ENCODE measurements at places on chromosomes 2 and 18.

DNA sequence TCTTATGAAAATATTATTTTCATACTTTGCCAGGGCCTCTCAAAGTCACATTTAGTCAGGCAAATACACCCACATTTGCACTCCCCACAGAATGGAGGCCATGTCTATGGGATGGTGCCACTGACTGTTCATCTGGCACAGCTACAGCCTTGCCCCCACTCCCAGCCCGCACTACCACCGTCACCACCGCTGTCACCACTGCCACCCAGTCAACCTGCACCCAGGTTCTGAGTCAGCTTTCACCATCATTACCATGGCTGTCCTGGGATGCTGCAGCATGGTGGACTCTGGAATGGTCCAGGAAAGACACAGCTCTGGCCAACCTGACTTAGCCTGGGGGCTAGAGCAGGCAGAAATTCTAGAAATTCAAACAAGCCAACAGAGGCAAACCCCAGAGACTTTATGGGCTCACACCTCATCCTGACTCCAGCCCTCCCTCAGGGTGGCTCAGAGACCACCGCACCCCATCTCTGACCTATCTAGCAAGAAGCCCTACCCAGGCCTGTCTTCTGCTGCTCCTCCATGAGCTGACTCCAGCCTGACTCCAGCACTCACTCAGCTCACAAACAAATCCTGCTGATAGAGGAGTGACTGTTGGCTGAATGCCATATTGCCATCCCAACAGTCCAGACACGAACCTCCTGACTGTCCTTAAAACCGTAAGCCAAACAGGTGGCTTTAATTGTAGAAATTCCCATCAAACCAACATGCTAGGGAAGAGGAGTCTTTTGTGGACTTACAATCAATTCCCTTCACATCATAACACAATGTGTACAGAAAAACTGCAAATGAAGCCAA lies 28.0 kb downstream of the DNER start:
- no peak for DNase-seq

GRCh38 chr2:224659714-224660113 lies 56.5 kb downstream of the CCDC195 start:
- DNase-seq = no peak

DNA sequence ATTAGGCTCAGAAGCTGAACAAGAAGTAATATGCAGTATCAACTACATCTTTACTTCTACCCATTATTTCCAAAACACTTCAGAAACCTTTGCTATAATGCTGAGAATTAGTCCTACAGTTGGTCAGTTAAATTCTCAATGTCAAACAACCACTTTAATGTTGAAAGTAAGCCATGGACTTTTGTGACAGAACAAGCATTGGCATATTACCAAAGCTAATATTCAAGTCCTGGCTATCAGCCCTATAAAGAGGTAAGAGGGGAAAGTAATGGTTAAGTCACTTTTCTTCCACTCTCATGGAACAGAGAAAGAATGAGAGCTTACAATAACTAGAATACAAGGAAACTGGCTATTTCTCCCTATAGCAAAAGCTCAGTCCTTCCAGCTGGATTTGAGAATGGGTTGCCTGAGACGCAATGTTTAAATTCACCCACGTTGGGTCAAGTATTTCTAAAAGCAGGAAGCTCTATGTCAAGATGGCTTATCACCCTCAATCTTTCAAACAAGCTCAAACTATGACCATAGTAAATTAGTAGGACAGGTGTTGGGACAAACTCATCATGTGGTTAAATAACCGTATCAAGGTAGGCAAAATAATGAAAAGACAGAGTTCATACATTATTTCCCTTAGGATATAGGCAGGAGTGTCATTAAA lies 31.4 kb upstream of the MFSD6 start:
- DNase-seq = no peak

- no peak for DNase-seq
These were observed 90.9 kb upstream of the UBXN4 start for GRCh38 chr2:135650721-135651120.

DNA sequence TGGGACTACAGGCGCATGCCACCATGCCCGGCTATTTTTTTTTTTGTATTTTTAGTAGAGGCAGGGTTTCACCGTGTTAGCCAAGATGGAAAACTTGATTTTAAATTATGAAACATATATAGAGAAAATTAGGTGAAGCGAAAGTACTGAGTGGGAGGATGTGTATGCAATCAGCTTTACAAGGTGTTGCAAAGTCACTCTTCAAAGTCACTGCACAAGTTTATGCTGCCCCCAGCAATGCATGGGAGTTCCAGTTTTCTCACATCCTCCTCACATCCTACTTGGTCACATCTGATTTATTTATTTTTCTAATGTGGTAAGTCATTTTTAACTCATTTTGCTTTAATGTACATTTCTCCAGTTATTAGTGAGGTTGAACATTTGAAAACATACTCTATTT lies 49.2 kb upstream of the CHN1 start:
- no peak for DNase-seq

DNA sequence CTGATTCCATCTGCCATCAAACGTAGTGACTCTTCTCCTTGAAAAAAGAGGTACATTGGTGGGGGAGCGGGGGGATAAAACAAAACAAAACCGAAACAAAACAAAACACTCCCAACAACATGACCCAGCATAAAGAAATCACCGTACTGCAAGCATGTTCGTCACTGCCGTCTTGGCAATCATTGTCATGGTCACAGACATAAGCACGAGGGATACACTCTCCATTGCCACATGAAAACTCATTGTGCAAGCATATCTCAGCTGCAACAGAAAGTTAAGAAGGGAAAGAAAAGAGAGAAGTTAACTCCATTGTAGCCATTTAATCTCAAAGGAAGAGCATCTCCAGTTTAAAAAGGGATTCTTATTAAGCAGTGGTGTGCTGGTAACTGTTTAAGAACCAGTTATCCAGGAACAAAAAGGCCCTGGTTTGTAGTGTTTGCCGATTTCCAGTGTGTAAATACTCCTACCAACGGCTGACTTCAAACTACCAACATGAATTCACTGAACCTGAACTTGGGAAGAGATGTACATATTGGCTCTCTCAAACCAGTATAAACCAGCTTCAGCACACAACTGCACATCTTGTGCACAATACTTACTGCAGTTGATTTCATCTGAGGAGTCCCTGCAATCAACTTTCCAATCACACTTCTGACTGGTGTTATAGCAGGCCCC lies 68.2 kb downstream of the LRP2 start:
- DNase-seq = no peak

GRCh38 chr18:77131100-77131651 lies 1.4 kb downstream of the MBP start:
- DNase-seq = no peak

- no peak for DNase-seq
These were observed 1.9 kb downstream of the ZDBF2 start for GRCh38 chr2:206276169-206276942.

DNA sequence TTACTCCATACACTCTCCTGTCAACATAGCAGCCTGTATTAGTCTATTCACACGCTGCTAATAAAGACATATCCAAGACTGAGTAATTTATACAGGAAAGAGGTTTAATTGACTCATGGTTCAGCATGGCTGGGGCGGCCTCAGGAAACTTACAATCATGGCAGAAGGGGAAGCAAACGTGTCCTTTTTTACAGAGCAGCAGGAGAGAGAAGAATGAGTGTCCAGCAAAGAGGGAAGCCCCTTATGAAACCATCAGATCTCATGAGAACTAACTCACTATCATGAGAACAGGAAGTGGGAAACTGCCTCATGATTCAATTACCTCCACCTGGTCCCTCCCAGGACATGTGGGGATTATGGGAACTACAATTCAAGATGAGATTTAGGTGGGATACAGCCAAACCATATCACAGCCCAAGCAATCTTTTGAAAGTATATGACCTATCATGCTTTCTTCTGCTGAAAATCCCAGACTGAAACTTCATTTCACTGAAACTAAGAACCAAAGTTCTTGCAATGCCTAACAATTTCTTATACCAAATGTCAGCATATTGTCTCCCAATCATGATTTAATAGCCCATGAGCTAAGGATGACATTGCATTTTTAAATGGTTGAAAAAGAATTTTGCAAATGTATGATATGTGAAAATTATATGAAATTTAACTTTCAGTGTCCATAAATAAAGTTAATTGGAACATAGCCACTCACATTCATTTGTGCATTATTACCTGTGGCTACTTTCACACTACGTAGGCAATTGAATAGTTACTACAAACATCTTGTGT lies 686.8 kb upstream of the ZEB2 start:
- DNase-seq = no peak

GRCh38 chr2:2165135-2165534 lies 165.9 kb downstream of the MYT1L start:
- no peak for DNase-seq

DNA sequence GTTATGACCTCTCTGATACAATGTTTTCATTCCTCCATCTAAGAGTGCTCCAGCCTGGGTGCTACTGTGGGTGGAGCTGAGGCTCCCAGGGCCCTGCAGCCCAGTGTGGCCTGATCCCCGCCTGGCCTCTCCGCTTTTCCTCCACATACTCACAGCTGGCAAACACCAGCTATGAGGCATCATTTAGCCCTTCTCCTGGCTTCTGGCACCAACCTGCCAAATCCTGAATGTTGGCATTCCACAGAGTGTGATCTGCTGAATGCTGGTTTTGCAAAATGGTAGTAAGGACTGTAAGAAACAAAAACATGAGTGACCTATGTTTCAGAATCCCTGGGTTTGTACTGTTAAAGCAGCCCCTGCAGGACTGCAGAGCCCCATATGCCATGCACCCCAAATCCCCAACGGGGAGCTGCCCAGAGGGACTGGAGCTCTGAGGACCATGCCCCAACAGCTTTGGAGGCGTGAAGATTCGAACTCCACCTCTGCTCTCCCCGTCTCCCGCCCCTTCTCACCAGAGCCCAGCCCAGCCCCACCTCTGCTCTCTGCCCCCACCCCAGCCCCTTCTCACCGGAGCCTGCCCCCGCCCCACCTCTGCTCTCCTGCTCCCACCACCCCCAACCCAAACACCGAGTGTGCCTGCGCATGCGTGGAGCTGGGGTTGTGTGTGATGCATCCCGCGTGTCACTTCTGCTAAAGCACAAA lies 4.2 kb downstream of the SLC66A2 start:
- no peak for DNase-seq

- no peak for DNase-seq
These were observed 16.2 kb downstream of the SCYGR8 start for GRCh38 chr2:227761740-227762476.

DNA sequence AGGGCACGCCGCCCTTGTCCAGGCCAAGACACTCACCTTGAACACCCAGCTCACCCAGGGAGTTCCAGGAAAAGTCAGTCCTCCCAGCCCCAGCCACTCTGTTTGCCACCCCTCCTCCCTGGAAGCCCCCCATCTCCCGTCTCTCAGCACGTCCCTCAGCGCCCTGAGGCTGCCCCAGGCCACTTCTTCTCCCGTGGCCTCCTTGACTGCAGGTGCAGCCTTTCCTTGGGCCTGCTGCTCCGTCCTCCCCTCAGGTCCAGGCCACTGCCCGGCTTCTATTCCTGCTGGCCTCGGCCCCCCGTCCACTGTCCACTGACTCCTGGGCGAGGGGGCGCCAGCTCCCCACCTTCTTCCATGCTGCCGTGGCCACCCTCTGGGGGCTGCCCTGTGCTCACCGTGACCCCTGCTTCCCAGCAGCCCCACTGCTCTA lies 239.1 kb downstream of the HDAC4 start:
- no peak for DNase-seq

DNA sequence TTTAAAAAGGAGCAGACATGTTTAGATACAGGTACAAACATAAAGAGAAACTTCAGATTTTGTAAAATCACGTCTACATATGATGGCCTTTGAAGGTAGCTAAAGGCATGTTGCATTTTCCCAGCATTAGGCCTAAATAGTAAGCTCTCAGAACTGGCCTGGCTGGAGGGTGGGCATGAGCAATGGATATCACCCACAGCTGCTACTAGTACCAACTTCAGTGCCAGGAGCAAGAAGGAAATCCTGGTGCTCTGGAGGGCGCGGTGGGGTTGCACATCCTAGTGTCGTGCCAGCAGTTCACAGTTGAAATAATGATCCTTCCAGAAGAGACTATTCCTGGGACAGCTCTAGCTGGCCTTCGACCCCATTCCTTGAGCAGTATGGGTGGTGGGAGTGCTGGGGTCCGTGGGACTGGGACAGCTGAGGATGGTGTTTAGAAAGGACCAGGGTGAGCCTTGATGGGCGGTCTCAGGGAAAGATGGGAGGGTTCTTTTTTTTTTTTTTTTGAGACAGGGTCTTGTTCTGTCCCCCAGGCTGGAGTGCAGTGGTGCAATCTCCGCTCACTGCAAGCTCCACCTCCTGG lies 4.9 kb downstream of the DES start:
- no peak for DNase-seq

DNA sequence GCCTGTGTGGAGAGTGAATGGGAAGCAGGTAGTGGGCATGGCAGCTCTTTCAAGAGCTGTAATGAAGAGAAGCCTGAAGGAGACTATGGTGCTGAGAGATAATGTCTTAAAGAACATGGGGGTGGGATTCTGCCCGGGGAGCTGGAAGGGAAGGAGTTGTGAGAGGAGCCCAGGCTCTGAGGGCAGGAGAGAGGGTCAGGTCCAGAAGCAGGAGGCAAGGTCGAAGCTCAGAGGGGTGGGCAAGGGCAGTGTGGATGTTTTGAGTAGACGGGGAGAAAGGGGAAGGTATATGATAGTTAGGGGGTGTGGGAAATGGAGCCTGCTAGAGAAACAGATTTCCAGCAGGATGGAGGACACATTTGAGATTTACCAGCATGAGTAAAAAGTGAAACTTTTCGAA lies 2.1 kb downstream of the CAPN10 start:
- no peak for DNase-seq

DNA sequence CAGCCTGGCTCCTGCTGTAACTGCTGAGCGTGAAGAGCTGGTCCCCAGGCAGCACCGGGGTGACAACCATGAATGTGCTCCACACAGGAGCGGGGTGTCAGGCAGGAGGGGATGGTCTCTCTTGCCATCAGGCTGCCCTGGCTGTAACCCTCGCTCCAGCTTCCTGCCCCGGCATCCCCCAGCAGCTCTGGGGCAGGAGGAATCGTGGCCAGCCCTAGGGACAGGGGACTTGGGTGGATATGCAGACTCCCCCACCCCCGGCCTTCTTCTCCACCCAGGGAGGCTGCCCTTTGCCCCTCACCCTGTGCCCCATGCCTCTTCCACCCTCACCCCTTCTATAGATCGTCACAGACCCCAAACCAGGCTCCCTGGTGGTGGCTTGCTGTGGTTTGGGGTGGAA lies 69.4 kb upstream of the SMAD7 start:
- DNase-seq = no peak

DNA sequence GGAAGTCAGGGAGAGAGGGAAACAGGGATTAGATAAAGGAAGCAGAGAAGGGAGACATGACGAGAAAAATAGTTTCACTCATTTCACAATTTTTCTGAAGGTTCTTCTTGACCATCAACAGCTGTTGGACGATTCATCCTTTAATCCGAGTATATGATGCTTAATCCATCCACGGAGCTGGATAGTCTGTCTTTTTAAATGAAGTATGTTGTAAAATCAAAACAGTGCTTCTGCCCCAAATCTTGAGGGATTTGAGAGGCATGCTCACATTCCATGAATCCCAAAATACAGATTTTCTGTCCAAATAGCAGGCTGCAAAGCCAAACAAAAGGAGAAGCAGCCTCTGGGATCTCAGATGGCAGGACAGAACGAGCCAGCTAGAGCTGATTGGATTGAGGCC lies 47.5 kb downstream of the EPAS1 start:
- DNase-seq = no peak

GRCh38 chr2:11757101-11757500 lies 10.7 kb downstream of the LPIN1 start:
- DNase-seq = no peak

GRCh38 chr2:167293943-167294775 lies 405.9 kb downstream of the XIRP2 start:
- DNase-seq = no peak
